Astrocyte of the cerebellum (primary cell): ENCODE measurements at places on chromosomes 12 and 14.
A peak's percentile ranks its signal among the peaks of the same experiment; 100 is the strongest.

GRCh38 chr14:61609191-61609843 lies 86.0 kb upstream of the HIF1A start:
- no peak for DNase-seq

GRCh38 chr12:8665759-8666158 lies 3.1 kb upstream of the MFAP5 start:
- DNase-seq = no peak

- no peak for DNase-seq
Observed at GRCh38 chr14:72060917-72061316, 128.7 kb downstream of the RGS6 start.

GRCh38 chr12:117365049-117365616 lies 3.7 kb upstream of the NOS1 start:
- no peak for DNase-seq

DNA sequence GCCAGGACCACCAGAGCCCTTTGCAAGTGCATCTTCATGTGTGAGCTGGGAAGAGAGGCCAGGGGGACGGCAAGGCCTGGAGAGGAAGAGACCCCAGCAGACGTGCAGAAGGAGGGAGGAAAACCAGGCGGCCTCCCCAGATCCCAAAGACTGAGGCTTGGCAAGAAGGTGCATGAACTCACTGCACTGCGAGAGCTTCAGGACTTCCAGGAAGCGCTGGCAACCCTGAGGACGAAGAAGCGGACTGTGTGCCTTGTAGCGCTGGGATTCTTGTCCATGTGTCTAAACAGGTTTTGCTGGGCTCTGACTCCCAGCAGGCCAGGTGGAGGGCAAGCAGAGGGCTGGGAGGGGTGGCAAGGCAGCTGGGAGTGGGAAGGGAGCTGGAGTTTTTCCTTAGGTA lies 939 bp downstream of the TGFB3 start:
- DNase-seq = no peak

DNA sequence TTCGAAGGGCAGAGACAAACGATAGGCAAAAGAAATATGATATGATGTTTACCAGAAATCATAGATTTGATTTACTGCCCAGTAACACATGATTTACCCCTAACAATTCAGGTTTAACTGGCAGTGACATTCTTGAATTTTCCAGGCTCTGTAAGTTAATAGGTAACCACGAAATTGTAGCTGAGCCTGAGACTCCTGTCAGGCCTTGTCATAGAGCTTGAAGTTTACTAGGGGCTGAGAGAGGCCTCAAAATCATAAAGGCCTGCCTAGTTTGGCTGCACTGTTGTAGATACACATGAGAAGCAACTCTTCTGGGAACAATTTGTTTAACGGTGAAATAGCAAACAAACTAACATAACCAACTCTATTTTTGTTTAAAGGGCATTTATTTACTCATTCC lies 3.3 kb downstream of the ERP27 start:
- DNase-seq = no peak

GRCh38 chr14:52801014-52801712 lies 9.8 kb upstream of the GNPNAT1 start:
- DNase-seq = peak; percentile 16

DNA sequence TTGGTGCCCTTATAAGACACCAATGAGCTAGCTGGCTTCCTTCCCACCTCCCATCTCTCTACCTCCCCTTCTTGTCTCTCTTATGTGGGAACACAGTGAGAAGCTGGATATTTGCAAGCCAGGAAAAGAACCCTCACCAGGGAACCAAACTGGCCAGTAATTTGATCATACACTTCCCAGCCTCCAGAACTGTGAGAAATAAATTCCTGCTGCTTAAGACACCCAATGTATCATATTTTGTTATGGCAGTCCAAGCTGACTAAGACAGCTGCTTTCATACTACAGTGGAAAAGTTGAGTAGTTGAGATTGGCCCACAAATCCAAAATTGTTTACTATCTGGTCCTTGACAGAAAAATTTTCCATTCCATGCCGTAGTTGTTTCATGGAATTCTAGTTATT lies 269.0 kb downstream of the KCNH5 start:
- no peak for DNase-seq

DNA sequence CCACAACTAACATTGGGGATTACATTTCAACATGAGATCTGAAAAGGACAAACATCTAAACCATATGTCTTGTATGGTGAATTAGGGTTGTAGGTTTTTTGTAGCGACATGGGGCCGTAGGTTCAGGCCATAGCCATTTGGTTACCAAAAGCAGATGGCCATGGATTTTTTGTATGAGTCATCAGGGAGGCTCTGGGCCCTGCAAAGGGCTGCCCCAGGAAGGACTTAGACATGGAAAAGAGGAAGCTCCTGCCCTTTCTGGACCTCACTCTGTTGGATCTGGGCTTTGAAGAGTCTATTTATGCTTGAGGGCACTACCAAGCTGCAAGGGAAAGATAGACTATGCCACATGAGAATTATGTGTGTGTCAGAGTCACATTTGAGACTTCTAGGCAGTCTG lies 89.3 kb upstream of the DHRS4 start:
- DNase-seq = no peak

- DNase-seq = no peak
Observed at GRCh38 chr12:2667716-2668440, 126.9 kb upstream of the FKBP4 start.

- no peak for DNase-seq
Observed at GRCh38 chr14:74801396-74801795, 38.3 kb downstream of the YLPM1 start.

- DNase-seq = peak; percentile 16
Observed at GRCh38 chr12:4700621-4701026, 19.6 kb upstream of the GALNT8 start.

DNA sequence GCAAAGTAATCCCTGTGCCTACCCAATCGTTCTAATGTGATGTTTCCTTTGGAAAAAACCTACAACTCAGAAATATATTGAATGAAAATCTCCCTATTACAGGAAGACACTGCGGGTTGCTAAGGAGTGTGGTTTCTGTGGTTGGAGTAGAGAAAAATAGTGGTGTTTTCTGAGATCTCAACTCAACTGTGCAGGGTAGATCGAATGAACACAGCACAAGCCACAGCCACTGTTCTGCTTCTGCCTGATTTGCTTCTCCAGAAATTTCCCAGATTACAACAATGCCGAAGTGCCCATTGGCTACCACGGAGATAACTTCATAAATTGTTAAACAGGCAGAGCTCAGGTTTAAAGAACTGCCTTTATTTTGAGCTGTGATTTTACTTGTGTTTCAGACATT lies 480.4 kb downstream of the DIO2 start:
- DNase-seq = peak; percentile 81

GRCh38 chr12:62724947-62725451 lies 210.0 kb downstream of the PPM1H start:
- peak; percentile 96 for DNase-seq

DNA sequence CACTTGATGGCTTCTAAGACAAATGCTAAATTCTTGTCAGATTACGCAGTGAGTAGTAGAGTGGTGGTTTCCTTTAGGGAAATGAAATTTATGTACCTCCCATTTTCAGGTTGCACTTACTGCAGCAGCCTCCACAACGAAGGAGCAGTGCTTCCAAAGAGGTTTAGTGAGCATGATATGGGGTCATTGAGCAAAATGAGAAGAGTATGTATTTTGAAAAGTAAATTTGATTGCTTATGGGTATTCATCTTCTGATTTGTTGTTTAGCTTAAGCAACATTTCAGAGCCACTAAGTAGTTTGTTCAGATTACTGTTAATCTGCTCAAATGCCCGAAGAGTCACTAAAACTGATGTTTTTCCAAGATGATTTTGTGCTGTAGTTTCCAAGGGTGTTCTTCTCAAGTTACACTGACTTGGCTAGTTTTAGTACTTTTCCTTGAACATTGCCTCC lies 493.6 kb downstream of the PCNX1 start:
- DNase-seq = peak; percentile 12

DNA sequence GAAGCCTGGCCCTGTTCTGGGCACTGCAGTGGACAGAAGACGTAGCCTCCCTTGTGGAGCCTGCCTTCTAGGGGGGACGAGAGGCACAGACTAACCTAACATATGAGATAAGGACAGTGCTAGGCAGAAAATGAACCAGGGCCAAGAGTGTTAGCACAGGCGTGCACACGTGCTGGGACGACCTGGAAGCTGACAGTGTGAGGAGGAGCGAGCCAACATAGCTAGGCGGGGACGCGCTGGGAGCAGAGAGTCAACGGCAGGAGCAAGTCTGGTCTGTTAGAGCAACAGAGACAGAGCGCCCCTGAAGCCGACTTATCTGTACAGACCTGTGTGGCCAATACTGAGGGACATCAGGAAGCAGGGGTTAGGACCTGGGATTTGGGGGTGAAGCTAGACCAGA lies 8.0 kb downstream of the PXMP2 start:
- no peak for DNase-seq

DNA sequence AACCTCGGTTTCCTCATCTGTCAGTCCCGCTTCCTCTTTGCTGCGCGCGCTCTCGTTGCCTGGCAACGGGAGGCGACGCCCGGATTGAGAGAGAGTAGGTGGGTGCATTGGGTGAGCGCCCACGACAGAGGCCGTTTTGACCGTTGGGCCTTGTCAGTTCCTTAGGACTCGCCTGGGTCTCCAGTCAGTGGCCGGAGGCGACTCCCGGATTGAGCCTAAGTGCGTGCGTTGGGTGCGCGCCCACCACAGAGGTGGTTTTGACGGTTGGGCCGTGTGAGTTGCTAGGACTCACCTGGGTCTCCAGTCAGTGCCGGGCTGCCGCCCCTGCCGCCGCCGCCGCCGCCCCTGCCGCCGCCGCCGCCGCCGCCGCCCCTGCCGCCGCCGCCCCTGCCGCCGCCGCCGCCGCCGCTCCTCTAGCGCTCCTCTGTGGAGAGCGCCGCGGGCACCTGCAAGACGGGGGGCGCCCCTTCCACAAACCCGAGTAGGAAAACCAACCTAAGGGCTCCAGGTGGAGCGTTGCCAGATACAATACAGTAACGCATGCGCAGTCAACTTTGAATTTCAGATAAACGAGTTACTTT lies 37.2 kb downstream of the APOBEC1 start:
- no peak for DNase-seq

GRCh38 chr14:58693048-58693447 lies 55.3 kb downstream of the DACT1 start:
- DNase-seq = no peak

GRCh38 chr14:63436286-63437098 lies 106.7 kb downstream of the PPP2R5E start:
- no peak for DNase-seq

- DNase-seq = no peak
Observed at GRCh38 chr14:96130391-96130790, 74.2 kb upstream of the BDKRB2 start.

- peak; percentile 82 for DNase-seq
Observed at GRCh38 chr12:6430124-6430989, 14.4 kb upstream of the CD27 start.

GRCh38 chr12:43308776-43309175 lies 243.2 kb downstream of the ADAMTS20 start:
- DNase-seq = no peak

DNA sequence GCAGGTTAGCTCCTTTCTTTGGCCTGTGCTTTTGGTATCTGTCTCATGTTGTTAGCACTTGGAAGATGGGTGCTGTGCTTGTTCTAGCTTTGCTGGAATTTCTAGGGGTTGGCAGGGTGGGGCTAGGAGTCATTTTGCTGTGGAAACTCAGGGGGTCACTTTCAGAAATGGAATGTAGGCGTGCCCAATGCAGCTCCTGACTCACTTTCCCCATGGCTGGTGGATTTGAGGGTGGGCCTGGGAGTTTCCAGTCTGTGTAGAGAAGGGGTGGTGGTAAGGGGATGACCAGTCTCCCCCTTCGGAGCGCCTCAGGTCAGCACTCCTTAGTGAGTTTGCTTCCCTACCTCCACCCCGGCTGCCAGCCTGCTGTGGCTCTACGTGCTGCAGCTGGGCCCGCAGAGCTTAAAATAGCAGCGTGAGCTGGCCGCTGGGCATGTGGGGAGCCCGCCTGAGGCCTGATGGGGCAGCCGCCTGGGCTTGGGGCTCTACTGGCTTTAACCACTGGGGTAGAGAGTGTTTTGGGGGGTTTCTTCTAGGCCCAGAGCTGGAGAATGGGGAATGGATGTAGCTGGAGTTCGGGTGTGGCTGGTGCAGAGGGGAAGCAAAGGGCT lies 108.2 kb downstream of the TSPAN9 start:
- DNase-seq = no peak

DNA sequence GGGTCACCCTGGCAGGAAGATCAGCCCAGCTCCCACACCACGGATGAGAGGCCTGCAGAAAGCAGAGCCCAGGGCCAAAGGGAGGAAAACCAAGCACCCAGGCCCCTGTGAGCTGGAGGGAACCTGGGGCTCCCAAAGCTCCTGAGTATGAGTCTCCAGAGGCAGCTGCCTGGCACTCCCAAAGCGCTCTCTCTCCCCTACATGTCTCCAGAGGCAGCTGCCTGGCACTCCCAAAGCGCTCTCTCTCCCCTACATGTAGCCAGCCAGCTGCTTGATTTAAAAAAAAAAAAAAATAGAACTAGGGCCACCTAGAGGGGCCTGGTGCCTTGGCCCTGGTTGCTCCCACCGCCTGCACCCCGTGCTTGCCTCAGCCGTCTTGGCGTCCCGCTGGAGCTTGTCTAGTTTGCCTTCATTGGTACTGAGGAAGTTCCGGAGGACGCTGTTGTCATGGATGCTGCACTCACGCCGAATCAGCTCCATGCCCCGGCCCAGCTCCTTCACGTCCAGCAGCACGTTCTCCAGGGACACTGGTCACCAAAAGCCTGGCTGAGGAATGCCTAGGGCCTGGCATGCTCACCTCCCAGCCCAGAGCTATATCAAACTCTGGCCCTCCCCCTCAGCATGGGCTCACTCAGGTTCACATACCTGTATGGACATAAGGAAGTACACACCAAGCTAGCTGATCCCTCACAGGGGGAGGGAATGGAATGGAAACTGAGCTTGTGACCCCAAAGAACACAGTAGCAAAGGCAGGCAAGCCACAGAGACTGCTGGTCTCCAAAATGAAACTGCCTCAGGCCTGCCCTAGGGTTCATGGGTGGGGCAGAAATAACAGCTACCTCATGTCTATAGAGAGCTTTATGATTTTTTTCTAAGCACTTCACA lies 24.7 kb downstream of the PRPF40B start:
- no peak for DNase-seq

DNA sequence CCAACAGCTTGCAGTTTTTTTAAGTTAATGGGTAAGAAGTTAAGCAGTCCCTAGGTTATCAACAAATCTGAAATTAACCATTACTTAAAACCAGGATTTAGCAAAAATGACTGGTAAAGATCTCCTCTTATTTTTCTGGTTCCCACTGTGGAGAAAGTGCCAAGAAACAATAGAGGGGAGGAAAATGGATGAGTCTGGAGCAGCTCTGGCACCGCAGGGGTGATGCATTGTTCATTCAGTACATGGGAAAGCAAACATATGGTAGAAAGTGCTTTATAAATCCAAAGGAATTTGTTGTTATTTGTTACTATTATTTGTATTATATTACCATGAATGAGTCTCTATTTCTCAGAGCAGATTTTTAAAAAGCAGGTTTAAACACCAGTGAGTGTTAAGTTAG lies 92.2 kb downstream of the DYRK2 start:
- peak; percentile 55 for DNase-seq
